ENCODE measurements at places on chromosomes 12 and 14.

- no peak for DNase-seq
Observed at GRCh38 chr12:57940915-57941164, 527 bp upstream of the ATP23 start.

GRCh38 chr12:53969588-53970259 is 3.2 kb upstream of the HOXC11 start:
- DNase-seq, result no peak

GRCh38 chr12:103130564-103130963 is 173.1 kb downstream of the ASCL1 start:
- DNase-seq, result no peak

- no peak for DNase-seq
Observed at GRCh38 chr12:121579190-121579791, 1.5 kb downstream of the KDM2B start.

DNA sequence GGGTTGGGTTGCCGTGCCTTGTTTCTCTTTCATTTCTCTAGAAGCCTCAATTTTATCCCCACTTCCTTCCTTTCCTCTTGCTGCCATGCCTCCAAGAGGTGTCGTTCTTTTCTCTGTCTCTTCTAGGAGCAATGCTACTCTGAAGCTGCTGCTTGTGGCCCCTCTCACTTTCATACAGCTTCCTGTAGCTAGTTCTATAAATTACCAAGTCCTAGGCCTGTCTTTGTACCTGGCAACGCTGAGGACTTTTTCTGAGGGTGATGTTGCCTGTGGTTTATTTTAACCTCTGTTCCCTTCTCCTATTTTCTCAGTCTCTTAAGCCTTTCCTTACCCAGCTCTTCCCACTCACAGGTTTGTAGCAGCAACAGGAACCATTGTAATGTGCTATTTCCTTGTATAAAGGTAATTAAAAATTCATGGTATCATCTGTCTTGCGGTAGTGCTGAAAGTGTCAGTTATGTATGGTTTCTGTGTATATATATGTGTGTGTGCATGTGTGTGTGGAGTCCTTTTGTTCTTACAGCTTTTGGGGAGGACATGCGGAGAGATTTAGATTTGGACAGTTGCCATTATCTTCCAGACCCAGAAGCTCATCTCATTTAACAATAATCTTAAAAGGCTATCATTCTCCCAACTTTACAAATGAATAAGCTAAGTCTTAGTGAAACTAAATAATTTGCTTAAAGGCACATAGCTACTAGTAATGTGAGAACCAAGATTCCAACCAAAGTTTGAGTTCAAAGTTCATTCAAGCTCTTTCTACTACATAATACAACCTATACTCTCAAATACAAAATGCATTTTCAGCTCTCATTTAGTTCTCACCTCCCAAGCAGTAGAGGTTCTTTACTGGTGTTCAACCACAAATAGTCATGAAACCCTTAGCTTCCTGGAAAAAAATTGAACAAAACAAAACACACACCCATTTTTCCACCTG is 43.8 kb downstream of the DDHD1 start:
- DNase-seq, result no peak

- no peak for DNase-seq
Observed at GRCh38 chr12:123602651-123603195, 824 bp downstream of the DDX55 start.

- no peak for DNase-seq
Observed at GRCh38 chr12:3187846-3188770, 110.9 kb downstream of the TSPAN9 start.

GRCh38 chr14:89889626-89890025 is 64.9 kb downstream of the EFCAB11 start:
- no peak for DNase-seq

GRCh38 chr12:94248582-94248981 is 100.2 kb downstream of the PLXNC1 start:
- no peak for DNase-seq

GRCh38 chr12:65300679-65301349 is 22.3 kb downstream of the MSRB3 start:
- DNase-seq, result no peak

DNA sequence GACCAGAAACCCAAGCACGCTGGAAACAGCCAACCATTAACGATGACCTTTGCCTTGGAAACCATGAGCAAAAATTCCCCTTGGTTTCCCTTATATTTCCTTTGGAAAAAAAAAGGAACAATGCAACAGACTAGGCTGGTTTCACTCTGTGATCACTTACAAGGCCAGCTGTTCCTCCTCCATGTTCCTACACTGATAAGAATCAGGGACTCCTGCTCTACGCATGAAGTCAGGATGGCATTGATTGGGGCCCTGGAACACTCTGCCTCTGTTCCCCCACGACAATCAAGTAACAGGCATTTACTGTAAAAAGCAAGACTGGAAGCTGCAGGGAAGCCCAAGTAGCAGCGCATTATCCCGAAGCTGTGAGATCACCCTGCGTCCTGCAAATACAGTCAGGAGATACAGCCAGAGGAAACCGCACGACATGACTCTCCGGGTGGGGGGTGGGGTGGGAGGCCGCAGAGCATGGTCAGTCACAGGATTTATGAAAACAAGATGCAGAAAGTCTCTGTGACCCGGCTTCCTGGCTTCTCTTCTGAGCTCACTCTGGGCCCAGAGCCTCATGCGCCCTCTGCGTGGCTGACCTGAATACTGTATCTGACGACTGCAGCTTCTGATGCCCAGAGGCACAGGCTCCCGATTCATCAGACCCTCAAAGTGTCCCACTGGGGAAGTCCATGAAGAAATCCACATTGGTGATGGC is 31.1 kb downstream of the SSH1 start:
- peak; percentile 90 for DNase-seq

- DNase-seq, result no peak
Observed at GRCh38 chr14:37034410-37035285, 137.8 kb downstream of the SLC25A21 start.
